ENCODE measurements at places on chromosomes 7 and 10. TPM values are rescaled to one million over a fixed set of nuclear protein-coding genes. Genes with fewer than 3 reads are reported as not detected.

The TACC2 gene
- not detected for total RNA-seq

The SDHAF3 gene
- total RNA-seq = 17.0 TPM

The SSC4D gene
- total RNA-seq = 0.24 TPM

The FBXL15 gene
- 23.7 TPM for total RNA-seq

The MSMB gene
- not detected for total RNA-seq

The MYL10 gene
- total RNA-seq = not detected

The NXPH1 gene
- total RNA-seq = not detected

The STEAP1B gene
- total RNA-seq = 4.1 TPM

The ZEB1 gene
- 20.0 TPM for total RNA-seq

Measured in natural killer cell treated with Interleukin-12 subunit alpha and Interleukin-12 subunit beta and Interleukin-15 and Interleukin-18, amount 100 ng/mL, for 72 hours (primary cell).